ENCODE measurements at places on chromosomes 13 and 19. TPM values are rescaled to one million over a fixed set of nuclear protein-coding genes. Genes with fewer than 3 reads are reported as not detected.

NTF4 gene
- total RNA-seq, result not detected

DLEU7 gene
- total RNA-seq, result 0.08 TPM

PLEKHG2 gene
- 14.1 TPM for total RNA-seq

ZNF320 gene
- 11.1 TPM for total RNA-seq

DNA sequence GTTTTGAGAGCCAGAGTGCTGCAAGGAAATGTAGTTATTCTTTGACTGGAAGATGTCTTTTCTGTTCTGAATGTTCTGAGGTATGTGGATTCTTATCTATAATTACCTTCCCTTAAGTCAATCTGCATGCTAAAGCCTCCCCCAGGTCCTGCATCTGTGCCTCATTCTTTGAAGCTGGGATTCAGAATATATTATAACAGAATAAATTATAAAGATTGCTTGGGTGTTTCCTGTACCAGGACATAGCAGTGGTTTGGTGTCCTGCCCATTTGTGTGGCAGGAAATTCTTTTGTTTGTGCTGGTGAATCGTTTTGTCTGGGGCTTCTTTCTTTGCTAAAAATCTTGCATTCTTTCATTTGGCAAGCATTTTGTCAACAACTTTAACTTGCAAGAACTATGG lies 60.2 kb downstream of the ITGBL1 start:
- no peak for DNase-seq

DNA sequence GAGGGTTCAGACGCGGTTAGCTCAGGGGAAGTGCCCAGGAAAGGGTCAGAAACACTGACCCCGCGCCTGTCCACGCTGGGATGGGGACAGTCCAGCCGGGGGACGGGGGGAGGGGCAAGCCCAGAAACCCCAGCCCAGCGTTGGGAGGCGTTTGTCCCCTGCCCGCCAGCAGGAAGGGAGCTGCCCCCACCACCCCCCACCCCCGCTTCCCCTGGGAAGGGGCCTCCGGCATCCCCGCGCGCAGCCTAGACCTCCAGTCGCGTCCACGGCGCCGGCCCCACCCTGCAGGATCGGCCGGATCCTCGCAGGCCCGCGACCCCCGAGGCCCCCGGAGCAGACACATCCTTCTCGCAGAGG lies 277 bp downstream of the GIPC1 start:
- DNase-seq, result no peak

DNA sequence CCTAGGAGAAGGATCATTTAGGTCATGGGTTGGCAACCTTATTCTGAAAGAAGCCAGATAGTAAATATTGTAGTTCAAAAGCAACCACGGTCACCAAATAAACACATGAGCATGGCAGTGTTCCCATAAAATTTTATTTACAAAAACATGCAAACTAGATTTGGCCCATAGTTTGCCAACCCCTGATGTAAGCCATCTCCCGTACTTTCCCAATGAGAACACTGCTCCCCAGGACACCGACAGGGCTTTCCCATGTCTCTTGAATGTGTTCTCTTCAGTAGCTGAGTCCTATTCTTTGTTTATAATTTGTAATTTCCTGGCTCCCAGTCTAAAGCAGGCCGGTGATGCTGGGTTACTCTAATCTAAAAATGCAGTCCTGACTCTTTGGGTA lies 239.6 kb downstream of the LHFPL6 start:
- no peak for DNase-seq

- DNase-seq, result no peak
These were observed 816.8 kb upstream of the PCDH9 start for GRCh38 chr13:68046903-68047302.

GRCh38 chr19:18051887-18052286 lies 34.8 kb downstream of the IL12RB1 start:
- peak; percentile 67 for DNase-seq

Measured in left ventricle myocardium inferior (tissue), 1 donor.